Stimulated activated CD8-positive, alpha-beta memory T cell treated with anti-CD3 and anti-CD28 coated beads, Interleukin-2, amount 100 ng/mL, for 1 hour (primary cell): ENCODE measurements at places on chromosomes 7 and 10.

DNA sequence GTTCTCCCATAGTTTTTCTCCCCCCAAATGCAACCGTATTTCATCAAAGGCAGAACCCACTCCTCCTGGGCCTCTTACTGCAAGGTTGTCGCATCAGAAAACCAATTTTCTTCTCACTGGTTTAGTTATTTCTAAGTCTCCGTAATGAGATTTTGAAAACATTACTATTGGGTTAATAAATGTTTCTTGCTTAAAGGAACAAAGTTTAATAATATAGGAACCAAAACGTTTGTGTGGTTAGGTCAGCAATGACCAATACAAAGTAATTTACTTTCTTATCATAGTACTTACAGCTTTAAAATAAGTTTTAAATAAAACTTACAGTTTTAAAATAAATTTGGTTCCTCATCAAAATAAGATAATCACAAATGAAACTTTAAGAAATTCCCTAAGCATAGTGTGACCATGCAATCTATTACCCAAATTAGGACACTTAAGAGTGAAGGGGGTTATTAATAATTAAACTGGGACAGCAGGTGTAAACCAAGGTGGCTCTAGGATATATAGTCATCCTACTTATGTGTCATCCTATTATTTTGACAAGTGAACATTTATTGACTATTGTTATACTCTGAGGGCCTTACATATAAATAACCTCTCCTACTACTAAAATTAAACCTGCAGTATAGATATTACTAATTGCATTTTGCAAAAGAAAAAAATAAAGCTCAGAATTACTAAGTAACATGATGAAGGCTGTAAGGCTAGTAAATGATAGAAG is 415.4 kb upstream of the LRRN3 start:
- DNase-seq, result no peak

- no peak for DNase-seq
Measured at GRCh38 chr10:88526501-88527105, 56.5 kb downstream of the RNLS start.

DNA sequence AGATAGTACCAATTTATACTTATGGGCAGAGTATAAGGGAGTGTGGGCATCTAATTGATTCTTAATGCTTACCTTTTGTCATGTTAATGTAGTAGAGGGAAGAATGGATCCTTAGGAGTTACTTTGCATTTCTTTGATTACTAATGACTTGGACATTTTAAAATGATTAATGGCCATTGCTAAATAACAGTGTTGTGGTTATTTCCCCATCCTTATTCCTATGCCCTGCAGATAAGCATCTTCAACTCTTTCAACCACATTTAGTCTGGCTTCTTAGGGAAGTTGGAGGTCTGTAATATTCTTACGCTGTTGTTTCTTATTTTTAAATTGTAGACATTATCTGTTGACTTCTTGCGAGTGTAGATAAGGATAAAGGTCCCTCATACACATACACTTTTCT is 37.2 kb downstream of the KAT6B start:
- DNase-seq, result no peak

GRCh38 chr10:107072786-107073185 is 91.7 kb downstream of the SORCS1 start:
- no peak for DNase-seq

- no peak for DNase-seq
Measured at GRCh38 chr7:16661924-16662323, 15.9 kb downstream of the BZW2 start.

DNA sequence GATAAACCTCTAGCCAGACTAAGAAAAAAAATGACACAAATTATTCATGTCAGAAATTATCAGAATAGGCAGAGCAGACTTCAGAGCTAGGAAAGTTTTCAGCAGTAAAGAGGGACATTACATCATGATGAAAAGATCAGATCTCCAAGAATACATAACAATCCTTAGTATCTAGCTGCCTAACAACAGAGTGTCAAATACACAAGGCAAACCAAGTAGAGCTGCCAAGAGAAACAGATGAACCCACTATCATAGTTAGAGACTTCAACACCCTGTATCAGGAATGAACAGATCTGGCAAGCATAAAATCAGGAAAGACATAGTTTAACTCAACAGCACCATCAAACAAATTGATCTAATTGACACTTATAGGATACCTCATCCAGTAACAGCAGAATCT is 92.3 kb downstream of the NKX6-2 start:
- no peak for DNase-seq

DNA sequence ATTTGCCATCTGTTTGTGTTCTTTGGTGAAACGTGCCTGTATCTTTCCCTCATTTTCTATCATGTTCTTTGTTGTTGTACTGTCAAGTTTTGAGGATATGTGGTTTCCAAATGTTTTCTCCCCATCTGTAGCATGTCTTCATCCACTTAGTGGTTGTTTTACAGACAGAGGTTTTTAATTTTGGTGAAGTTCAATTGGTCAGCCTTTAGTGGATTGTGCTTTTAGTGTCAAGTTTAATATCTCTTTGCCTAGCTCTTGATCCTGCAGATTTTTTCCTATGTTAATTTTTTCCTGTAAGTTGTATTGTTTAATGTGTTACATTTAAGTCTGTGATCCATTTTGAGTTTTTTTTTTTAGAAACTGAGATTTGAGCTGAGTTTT is 95.9 kb downstream of the ANKRD61 start:
- DNase-seq, result no peak

DNA sequence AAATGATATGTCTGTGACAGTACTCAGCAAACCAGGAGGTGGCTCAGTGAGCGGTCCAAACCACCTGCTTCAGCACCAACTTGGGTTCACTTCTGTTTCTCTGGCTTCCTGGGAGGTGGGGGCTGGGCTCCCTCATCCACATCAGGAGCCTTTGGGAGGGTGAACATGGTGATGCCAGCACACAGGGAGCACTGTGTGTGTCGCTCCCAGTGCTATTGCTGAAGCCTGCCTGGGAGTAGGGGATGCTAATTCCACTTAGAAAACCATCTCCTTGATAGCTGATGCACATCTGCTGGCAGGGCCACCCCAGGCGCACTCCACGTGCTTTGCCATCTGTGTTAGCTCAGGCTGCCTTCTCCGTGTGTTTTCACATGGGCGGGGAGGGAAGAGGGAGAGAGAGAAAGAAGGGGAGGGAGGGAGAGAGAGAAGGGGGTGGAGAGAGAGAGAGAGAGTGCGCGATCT is 58.0 kb downstream of the RAMP3 start:
- DNase-seq, result no peak

DNA sequence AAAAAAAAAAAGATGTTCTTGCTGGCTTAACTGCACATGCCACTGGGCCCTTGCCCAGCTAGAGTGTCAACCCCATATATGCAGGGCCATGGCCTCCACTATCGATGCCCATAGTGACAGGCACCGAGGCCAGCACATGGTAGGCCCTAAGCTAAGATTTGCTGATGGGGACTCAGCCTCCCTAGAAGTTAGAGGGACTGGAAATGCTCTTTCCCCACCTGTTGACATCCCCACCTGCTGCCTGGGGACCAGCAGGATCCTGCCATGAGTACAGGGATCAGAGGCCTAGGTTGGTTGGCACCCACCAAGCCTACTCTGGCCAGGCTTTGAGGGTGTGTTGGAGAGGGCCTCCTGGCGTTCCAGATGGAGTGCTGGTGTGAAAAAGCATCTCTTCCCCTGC is 16.0 kb upstream of the SLC18A2 start:
- no peak for DNase-seq

DNA sequence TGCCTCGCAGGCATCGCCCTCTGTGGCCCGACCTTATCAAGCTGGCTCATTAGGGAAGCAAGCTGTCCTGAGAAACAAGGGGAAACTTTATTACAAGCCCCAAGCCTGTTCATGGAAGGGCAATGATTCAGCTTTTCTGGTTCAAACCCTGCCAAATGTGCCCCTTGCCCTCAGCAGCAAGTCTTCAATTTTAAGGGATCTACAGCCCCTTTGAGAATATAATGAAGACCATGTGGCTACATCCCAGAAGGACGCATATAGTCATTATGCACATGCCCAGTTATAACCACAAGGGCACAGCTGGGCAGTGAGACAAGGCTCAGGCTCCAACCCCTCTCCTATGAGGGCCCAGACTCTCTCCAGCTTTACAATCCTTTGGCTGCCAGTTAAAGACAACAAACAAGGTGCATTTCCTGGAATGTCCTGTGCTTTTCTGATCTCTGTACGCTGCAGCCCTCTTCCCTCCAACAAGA is 56.7 kb downstream of the DDC start:
- DNase-seq, result no peak

DNA sequence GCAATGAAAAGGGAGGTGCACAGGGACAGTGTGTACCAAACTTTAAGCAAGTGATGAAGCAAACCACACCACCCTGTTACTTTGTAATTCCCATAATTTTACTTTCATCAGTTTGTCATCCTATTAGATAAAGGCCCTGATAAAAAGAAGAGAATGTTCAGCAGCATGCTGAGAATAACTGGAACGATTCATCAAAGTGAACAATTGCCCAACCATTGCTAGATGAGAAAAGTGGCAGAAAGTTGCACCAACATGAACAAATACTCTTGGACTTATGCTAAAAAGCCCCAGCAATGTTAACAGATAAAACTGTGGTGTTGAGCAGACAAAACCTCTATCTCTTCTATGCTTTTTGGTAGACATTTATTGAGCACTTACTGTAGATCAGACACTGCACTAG is 75.5 kb upstream of the PCGF5 start:
- no peak for DNase-seq

DNA sequence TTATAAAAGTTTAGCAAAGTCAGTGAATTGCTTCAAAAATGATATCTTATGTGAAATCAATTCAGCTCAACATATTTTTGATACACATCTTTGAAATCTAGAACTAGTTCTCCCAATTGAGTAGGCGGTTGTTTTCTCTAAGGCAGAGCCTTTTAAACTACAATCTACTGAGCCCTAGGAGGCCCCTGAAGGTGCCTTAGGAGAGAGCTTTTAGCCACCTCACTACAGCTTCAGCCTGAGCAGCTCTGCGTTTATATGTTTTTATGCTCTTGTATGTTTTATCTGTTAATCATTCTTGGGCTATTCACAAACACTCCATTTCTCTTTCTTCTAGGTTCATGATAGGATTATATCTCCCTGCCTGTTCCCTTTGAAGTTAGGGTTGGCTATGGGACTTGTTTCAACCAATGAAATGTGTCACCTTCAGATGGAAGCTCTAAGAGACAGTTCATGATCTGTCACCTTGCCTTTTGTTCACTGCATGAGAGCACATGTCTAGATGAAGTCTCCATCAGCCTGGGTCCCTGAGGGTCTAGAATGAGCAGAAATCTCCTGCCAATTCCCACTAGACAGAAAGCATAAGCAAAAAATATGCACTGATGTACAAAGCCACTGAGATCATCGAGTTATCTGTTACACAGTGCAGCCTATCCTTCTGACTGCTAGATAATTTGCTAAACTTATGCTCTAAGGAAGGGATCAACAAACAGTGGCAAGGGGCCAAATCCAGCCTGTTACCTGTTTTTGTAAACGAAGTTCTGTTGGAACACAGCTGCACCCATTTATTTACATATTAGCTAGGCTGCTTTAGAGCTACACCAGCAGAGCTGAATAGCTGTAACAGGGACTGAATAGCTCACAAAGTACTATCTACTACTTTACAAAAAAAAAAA is 128.5 kb upstream of the CDK1 start:
- DNase-seq, result no peak

GRCh38 chr10:130439766-130440165 is 303.6 kb downstream of the GLRX3 start:
- DNase-seq, result no peak

DNA sequence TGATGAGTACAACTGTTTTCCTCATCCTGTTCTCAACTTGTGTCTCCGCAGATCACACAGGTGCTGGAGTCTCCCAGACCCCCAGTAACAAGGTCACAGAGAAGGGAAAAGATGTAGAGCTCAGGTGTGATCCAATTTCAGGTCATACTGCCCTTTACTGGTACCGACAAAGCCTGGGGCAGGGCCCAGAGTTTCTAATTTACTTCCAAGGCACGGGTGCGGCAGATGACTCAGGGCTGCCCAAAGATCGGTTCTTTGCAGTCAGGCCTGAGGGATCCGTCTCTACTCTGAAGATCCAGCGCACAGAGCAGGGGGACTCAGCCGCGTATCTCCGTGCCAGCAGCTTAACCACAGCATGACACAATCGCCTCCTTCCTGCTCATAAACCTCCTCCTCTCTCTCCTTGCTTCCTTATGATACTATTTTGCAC is 126.7 kb upstream of the PRSS58 start:
- no peak for DNase-seq

DNA sequence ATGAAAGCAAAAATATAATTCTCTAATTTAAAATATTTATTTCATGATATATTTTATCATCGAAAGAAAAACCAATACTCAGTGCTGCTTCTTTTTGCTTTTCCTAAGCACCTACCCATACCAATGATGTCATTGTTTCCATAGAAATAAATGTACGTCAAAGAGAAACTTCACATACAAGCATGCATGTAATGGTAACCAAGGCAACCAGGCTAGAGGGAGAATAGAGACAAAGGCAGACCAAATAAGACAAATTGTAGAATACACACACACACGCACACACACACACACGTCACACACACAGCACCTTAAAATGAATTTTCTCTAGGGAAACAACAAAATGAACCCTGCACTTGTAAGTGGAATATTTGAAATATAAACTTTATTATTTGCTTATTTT is 75.5 kb downstream of the MACC1 start:
- DNase-seq, result no peak

- no peak for DNase-seq
Measured at GRCh38 chr10:17737027-17737965, 14.7 kb upstream of the TMEM236 start.

DNA sequence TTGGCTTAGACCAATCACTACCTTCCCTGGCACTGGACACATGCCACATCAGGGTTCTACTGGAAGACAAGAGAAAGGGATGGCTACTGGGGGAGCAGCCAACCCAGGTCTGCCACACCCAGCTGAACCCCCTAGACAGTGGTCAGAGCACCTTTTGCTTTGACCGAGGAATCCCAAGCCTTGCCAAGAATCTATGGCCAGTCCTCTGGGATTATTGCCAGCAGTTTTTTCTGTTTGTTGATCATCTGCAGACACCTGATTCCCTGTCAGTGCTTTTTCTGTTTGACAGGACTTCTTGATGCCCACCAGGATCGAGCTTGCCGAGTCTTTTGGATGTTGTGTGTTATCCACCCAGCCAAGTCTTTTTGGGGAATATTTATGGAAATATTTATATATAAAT is 476.2 kb upstream of the GALNT17 start:
- DNase-seq, result no peak

DNA sequence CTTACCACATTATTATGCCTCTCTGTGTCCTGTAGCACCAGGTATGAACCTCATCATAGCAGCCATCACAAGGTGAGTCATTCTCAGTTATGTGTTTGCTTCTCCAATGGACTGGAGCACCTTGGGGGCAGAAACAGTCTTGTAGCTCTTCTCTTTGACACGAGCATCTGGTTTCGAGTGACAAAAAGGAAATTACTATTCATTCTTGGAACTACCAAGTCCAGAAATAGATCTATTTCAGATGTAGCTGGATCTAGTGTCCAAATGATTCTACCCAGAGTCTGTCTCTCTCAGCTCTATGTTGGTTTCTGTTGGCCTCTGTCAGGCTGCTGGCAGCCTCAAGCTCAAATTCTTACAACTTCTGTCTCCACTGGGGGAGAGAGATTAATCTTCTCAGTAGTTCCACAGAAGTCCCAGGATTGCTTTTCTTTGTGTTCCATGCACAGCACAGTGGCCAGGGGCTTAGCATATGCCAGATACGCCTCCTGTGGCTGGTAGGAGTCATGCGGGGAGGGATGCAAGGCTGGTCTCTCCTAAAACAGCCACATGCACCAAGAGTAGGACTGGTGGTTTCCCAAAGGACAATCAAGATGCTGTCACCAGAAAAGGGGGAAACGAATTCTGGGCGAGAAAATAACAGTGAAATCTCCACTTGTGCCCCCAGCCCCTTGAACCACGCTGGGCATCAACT is 37.2 kb upstream of the PAPSS2 start:
- DNase-seq, result no peak
